GM03348 (cell line): ENCODE measurements at places on chromosomes 3 and 15.
A peak's percentile ranks its signal among the peaks of the same experiment; 100 is the strongest.

DNA sequence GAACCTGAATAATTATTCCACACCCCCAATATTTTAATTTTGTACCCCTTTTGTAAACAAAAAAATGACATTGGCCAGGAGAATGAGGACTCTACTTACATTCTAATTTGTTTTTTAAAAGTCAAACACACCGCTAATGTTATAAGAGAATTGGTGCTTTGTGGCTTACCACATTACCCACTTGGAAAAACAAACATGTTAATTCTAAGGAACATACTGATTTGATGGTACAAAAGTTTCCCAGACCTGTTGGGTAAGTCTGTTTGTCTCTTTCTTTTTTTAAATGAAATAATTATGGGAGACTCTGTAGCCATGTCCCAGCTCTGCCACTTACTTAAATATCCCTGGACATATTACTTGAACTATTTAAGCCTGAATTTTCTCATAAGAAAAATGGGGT lies 352.5 kb upstream of the C2CD4B start:
- DNase-seq, result no peak

GRCh38 chr3:5726621-5727020 lies 539.1 kb downstream of the EDEM1 start:
- no peak for DNase-seq

DNA sequence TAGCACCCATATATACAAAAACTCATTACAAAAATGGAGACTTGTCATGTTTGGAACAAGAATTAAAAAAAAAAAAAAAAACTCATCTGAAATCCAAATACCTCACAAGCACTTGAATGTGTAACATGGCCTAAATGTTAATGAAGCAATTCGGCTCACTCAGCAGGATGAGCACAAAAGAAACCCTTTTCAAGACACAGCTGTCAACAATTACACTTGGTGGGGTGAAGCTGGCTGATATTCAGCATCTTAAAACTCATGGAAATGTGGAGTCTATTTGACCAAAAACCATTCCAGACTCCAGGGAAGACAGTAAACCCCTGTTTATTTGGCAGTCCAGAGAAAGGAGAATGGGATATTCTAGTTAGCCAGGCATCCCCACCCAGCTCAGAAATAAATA lies 205.4 kb upstream of the TSC22D2 start:
- peak; percentile 36 for DNase-seq

- no peak for DNase-seq
Measured at GRCh38 chr3:180340395-180340794, 261.6 kb upstream of the TTC14 start.

DNA sequence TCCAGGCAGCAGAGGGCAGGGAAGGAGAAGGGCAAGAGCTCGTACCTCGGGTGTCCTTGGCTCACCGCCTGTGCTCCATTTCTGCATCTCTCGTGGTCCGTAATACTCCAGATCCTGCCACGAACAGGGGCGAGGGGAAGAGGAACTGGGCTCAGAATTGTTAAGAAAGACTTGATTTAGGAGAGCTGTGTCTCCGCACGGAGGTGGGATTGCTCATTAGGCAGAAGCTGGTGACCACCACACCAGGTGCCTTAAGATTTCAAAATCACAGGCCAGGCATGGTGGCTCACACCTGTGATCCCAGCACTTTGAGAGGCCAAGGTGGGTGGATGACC lies 37.2 kb upstream of the BDH1 start:
- no peak for DNase-seq

DNA sequence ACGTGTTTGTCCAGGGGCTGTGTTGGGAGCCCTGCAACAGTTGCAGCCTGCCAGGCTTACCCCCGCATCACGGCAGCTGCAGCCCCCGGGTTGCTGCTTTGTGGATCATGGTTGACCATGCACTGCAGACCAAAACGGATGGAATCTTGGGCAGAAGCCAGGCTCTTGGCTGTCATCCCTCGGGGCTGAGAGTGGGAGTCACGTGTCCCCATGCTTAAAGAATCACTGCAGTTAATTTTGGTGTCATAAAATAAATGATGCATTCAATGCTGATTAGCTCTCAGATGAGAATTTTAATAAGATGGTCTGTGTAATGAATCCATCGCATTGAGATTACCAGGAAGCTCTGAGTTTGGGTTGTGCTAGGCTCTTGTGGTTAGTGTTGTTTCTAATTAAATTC lies 115.6 kb downstream of the CHDH start:
- DNase-seq, result peak; percentile 31

DNA sequence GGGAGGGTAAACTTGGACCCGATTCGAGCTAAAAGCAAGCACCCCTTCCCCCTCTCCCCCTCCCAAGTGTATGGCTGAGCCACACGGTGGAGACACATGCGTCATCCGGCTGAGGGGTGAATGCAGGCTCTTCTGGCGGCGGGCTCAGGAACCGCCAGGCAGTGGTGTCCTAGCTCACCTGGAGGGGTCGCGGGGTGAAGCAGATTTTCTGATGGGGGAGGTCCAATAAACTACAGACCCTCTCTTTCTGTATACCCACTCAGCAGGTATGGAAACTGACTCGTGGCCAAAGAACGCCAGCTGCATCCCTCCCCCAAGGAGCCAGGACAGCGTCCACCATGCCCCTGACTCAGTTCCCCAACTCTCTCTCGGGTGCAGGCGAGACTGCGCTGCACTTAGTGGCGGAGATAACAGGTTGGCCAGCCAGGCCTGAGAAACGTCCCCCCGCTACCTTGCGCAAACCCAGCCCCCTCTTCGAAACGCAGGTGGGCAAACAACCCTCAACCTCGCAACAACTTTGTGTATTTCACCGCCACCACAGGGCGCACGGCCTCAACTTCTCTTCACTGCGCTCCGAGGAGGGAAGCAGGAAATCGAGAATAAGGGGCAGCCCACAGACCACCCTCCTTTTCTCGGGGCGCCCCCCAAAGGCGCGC lies 1.3 kb downstream of the MAGI1 start:
- peak; percentile 67 for DNase-seq

- DNase-seq, result no peak
Measured at GRCh38 chr3:53174346-53175250, 13.6 kb downstream of the PRKCD start.

GRCh38 chr3:169082076-169082475 lies 581.4 kb downstream of the MECOM start:
- no peak for DNase-seq

DNA sequence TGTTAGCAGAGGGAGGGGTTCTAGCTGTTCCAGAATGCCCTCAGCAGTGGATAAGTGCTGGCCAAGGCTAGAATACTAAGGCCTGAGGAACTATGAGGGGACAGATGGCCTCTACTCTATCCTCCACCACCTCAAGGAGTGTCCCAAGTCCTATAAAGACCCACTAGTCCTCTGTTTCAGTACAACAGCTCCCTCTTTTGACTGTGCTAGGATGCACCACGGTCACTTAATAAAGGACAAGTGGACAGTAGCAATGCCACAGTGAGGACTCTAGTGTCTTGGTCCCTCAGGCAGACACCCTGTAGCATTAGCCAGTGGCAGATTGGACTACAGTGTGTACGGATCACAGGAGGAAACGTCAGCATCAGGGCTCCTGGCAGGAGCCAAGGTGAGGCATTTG lies 171.8 kb upstream of the PROK2 start:
- DNase-seq, result no peak

DNA sequence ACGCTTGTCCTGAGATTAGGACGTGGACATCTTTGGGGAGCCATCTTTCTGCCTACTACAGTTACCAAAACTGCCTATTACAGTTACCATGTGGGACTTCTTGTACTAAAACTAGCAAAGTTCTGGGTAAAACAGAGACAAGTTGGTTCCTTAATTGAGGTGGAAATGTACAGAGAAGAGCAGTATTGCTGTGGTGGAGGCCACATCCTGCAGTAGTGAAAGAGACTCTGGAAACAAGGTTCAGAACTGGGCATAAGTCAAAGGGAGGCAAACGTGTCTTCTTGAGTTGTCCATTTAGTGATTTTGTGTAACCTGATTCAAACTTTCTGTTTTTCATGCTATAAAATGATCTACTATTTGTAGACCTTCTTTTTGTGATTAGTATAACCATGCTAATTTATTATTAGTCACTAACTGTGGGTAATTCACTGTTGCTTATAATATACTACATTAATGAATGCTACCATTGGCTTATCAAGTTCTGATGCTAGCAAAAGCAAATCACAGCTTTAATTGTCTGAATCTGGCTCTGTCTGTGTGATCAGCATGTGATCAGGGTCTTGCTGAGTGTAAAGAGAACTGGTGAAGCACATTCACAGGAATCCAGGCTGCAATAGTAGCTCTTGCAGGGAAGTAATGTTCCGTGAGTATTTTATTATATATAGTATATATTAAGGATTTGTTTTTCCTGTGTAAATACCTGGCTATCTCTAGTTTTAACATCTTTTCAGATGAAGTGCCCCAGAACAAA lies 207.9 kb upstream of the GAP43 start:
- no peak for DNase-seq

- DNase-seq, result no peak
Measured at GRCh38 chr3:184648636-184649035, 63.2 kb downstream of the MAGEF1 start.

- DNase-seq, result no peak
Measured at GRCh38 chr3:127383656-127384179, 95.9 kb upstream of the PRR20G start.

GRCh38 chr3:85875589-85875988 lies 916.8 kb downstream of the CADM2 start:
- no peak for DNase-seq

DNA sequence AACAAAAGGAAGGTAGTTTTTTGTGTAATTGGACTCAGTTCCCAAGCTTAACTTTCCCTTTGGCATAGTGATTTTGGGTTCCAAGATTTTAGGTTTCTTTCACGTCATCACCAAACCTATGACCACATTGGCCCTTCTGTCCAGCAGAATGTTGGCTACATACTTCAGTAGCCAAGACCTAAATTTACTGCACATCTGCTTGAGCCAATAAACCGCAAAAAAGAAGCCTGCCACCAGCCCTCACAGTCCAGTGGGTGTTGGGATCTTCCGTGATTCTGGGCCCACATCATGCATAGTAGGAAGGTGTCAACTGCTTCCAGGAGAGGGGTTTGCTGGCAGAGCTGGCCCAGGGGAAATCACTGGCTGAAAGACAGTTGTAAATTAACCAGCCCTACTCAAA lies 57.6 kb upstream of the LIPC start:
- DNase-seq, result no peak

DNA sequence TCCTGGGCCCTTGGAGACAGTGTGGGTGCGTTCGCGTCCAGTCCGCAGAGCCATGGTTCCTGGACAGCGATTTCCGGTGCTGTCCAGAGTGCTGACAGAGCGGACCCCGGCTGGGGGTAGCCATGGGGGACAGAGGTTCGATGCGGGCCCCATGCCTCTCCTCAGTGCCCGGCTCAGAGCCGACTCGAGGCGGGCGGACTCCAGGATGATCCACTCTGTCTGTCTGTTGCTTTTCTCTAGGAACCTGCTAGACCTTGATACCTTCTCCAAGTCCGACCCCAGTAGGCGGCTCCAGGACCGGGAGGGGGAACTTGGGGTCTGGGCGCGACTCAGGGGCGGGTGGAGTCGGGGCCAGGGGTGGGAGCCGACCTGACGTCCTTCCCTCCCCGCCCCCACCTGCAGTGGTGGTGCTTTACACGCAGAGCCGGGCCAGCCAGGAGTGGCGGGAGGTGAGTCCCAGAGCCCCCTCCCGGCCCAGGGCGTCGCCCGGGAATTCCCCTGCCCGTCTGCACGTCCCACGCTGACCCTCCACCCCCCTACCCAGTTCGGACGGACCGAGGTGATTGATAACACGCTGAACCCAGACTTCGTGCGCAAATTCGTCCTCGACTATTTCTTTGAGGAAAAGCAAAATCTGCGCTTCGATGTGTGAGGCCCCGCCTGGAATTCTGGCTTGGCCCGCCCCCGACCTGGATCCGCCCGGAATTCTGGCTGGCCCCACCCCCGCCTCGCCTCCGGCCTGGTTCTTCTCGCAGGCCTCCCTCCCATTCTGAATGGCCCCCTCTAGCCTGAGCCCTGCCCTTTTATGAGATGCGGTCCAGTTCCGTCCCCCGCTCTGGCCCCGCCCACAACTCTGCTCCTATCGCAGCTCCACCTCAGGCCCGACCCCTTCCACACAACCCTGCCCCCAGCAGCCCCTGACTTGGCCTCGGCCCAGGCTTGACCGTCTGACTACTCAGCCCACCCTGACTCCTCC lies 1.0 kb downstream of the CPNE9 start:
- peak; percentile 76 for DNase-seq
